ENCODE measurements at places on chromosomes 5 and 9. TPM values are rescaled to one million over a fixed set of nuclear protein-coding genes. Genes with fewer than 3 reads are reported as not detected.

SUB1 gene
- 122 TPM for total RNA-seq

DAPK1 gene
- 19.7 TPM for total RNA-seq

WNK2 gene
- total RNA-seq = not detected

SPEF2 gene
- total RNA-seq = 5.1 TPM

GABRA1 gene
- total RNA-seq = not detected

NR5A1 gene
- not detected for total RNA-seq

PCAT7 gene
- total RNA-seq = not detected

FAM221B gene
- total RNA-seq = not detected

DDX4 gene
- 0.28 TPM for total RNA-seq

ADGRD2 gene
- not detected for total RNA-seq

KLF4 gene
- total RNA-seq = 6.9 TPM

KIF12 gene
- 0.38 TPM for total RNA-seq

MRPS30 gene
- total RNA-seq = 70.2 TPM

PHYHD1 gene
- total RNA-seq = 5.9 TPM

GBGT1 gene
- 3.3 TPM for total RNA-seq

STOML2 gene
- total RNA-seq = 144 TPM

FOXI1 gene
- total RNA-seq = under 0.01 TPM

CDKN2B-AS1 gene
- total RNA-seq = 3.7 TPM

CORO2A gene
- total RNA-seq = 0.56 TPM

LMX1B gene
- under 0.01 TPM for total RNA-seq

GNE gene
- total RNA-seq = 34.7 TPM

PTGDS gene
- 1.7 TPM for total RNA-seq

NIPSNAP3A gene
- 58.9 TPM for total RNA-seq

PPP3R2 gene
- not detected for total RNA-seq

MUSK gene
- 0.19 TPM for total RNA-seq
